ENCODE measurements at places on chromosomes 2 and 18.

DNA sequence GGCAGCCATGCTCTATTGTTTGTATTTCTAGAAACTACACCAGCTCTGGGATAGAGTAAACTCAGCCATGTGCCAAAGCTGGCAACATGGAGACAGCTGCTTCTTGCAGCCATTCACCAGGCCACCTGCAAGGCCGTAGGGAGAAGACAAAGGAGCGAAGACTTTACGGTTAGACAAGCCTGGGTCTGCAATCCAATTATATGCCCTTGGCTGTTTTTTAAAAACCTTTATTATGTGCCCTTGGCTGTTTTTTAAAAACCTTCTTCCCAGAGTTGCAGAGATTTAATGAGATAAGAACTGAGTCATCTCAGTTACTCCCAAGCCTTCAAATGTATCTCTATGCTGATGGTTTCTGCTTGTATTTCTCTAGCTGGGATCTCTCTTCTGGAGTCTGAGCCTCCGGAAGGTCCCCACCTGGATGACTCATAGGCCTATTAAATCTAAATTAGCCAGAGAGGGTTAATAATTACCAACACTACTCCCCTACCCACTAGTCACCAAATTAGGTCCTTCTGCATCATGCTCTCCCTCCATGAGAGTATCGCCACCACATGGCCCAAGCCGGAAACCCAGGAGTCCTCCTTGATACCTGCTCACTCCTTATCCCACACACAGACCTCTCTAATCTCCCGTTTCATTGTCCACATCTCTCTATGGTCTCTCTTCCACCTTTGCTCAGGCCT, 17.5 kb upstream of the DPP4 start:
- no peak for DNase-seq

DNA sequence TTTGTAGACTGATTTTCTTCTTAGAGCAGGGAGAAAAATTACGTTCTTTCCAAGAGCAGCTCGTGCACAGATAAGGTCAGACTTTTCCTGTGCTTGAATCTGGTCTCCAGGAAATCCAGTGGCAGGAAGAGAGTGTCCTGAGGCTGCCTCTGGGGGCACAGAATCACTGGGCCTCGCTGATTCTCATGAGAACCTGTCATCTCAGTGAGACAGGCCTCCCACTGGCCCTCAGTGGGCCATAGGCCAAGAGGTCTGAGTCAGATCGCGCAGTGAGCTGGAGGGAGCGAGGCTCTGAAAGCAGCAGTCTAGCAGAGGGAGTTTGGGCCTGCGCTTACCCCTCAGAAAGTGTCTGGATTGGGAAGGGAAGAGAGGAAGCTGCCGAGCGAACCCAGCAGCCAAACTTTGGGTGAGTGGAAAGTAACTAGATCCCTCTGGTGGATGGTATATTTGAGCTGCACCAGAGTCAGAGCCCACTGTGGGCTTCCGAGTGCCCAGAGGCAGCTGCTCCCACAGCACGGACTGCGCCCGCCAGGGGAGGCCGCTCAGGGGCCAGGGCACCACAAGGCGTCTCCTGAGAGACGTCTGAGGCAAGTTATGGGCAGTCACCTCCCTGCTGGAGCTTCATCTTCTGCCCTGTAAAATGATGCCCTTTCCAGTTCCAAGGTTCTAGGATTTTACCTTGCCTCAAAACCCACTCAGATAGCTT, 8.2 kb downstream of the GDF7 start:
- no peak for DNase-seq

DNA sequence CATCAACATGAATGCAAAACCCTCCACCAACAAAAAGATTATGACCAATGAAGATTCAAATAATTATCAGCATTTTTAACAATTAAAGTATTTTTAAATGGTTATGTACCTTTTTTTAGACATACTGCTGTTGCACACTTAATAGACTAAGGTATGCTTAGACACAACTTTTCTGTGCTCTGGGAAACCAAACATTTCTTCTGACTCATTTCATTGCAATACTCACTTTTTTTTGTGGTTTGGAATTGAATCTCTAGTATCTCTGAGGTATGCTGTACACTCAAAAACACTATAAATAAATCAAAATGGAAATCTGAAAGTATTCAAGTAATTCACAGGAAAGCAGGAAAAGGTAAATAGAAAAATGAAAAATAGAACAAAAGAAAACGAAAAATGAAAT, 247.9 kb upstream of the POU3F3 start:
- no peak for DNase-seq

DNA sequence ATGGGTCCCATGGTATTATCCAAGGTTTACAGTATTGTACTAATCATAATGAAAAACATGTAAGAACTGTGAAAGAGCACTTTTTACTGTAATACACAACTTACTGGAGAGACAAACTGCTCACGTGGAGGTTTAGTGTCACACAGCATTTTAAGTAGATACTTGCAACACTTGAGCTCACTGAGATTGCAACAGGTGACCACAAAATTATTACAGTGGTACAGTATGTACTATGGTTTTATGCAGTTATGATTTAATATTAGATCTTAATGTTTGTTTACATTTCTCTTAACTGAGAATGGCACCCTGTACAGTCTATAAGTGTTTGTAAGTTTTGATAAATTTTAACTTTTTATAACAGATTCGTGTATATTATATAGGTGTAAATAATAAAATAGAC, 118.6 kb upstream of the SKOR2 start:
- DNase-seq: no peak

DNA sequence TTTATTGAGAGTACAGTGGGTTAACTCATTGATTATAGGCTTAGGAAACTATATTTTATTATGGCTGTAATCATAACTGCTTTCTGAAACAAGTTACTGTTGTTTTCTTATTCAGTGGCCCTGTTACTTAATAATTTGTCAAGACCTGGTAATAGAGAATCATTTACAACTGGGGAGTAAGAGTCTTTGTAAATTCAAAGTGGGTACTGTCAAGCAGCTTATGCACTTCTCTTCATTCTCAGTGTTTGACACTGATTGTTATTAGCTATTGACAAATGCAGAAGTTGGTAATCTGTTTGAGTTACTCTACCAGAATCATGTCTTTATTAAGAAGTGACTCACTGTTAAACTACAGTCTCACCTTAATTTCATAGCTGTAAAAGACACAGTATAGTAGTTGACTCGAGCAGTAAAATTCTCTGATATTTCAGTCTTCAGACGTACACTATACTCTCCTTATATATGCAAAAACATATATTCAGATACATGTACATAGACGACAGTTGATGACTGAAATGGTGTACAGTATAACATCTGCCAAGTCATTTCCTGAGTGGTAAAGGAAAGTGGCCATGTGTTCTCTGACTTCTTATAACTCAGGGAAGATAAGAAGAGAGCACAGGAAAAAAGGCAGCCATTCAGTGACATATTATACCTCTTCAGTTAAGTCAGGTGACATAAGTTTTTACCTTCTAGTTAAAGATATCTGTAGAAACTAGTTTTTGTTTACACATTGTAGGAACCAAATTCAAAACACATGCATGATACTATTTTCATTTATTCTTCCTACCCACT, 36.0 kb upstream of the TTC27 start:
- no peak for DNase-seq

DNA sequence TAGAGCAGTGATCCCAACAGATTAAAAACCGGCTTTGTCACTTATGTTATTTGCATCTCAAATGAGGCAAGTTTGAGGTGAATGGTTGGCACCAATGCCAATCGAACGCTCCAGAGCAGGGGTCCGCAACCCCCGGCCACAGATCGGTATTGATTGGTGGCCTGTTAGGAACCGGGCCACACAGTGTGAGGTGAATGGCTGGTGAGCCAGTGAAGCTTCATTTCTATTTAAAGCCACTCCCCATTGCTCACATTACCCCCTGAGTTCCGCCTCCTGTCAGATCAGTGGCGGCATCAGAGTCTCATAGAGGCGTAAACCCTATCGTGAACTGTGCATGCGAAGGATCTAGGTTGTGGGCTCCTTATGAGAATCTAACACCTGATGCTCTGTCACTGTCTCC, 132.0 kb downstream of the TMEM182 start:
- no peak for DNase-seq

- no peak for DNase-seq
Observed at GRCh38 chr2:188285049-188285448, 6.6 kb upstream of the GULP1 start.

Measured in NCI-H1105 (cell line).